ENCODE measurements at places on chromosomes 16 and 17. TPM values are rescaled to one million over a fixed set of nuclear protein-coding genes. Genes with fewer than 3 reads are reported as not detected.

Gene TEKT5
- 0.28 TPM for polyA plus RNA-seq

DNA sequence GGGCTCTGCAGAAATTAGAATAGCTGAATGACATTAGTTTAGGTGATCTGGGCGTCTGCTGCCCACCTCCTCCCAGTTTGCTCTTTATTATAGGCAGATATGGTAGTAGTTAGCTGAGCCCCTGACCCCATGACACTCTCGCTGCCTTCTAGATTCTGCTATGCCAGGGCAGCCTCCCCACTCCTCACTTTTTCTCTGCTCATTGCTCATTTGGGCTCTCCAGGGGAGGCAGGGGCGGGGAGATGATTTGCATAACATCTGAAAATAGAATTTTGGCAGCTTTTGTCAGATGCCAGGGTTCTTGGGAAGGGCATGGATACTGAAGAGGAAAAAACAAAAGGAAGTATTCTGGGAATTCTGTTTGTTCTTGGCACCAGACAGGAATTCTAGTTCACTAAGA, 78.0 kb upstream of the GAS7 start:
- no peak for DNase-seq
- H3K36me3 ChIP-seq: no peaks in the 10 kb centered on the region
- H3K27ac ChIP-seq: no peak overlapping the region

Gene ANKRD40
- polyA plus RNA-seq: 8.3 TPM

Gene MMP15
- 8.1 TPM for polyA plus RNA-seq

- H3K4me1 ChIP-seq: peaks cover 30% of the 10 kb centered on the region
- peaks cover 25% of the 10 kb centered on the region for H3K36me3 ChIP-seq
- no peak for DNase-seq
- H3K27ac ChIP-seq: peak overlapping the region; percentile 75
These were observed 35.1 kb upstream of the IL21R start for GRCh38 chr16:27366687-27367460.

Gene PRM3
- not detected for polyA plus RNA-seq

DNA sequence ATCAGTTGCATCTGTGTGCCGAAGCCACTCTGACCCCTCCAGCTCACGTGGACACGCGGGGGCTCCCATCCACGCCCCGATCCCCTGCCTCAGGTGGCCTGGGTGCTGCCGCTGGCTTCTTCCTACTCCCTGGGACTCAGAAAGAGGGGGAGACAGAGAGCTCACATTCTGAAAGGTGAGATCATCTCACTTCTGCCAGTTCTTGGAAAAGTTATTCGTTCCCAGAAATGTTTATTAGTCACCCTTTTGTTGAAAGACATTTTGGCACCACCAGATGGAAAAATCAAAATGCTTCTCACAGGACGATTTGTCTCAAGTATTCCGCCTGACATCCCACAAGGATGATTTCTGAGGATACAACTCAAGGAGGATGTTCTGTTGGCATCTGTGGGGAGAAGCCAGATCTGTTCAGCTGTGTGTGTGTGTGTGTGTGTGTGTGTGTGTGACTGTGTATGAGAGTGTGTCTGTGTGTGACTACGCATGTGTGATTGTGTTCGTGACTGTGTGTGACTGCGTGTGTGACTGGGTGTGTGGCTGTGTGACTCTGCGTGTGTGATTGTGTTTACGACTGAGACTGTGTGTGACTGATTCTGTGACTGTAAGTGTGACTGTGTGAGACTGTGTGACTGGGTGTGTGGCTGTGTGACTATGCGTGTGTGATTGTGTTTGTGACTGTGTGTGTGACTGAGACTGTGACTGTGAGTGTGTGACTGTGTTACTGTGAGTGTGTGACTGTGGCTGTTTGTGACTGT, 207.3 kb downstream of the NTN1 start:
- no peaks in the 10 kb centered on the region for H3K27me3 ChIP-seq
- no peaks in the 10 kb centered on the region for H3K36me3 ChIP-seq
- peak overlapping the region; percentile 72 for H3K27ac ChIP-seq
- DNase-seq: peak; percentile 77
- H3K4me3 ChIP-seq: no peak overlapping the region

DNA sequence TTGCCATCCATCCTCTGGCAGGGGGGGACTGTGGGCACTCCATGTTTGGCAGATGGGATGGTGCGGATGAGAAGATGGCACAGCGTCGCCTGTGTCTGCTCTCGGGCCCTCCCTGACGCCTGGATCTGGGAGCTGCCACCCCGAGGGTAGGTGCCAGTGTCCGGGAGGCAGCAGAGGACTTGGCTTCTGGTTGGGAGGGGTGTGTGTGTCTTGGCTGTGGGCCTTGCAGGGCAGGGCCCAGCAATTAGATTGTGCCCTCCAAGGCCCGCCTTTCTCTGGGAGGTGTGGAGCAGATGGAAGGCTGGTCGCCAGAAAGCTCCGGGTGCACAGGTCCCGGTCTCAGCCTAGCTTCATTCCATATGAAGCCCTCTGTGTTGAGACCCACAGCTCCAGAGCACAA, 1.4 kb downstream of the RAP1GAP2 start:
- H3K4me3 ChIP-seq: peak overlapping the region; percentile 32
- peaks cover 32% of the 10 kb centered on the region for H3K27me3 ChIP-seq
- no peaks in the 10 kb centered on the region for H3K36me3 ChIP-seq
- peak overlapping the region; percentile 74 for H3K27ac ChIP-seq

- no peak overlapping the region for H3K27ac ChIP-seq
- no peaks in the 10 kb centered on the region for H3K36me3 ChIP-seq
- no peaks in the 10 kb centered on the region for H3K4me1 ChIP-seq
These were observed 988.5 kb downstream of the CDH11 start for GRCh38 chr16:64133366-64133765.

DNA sequence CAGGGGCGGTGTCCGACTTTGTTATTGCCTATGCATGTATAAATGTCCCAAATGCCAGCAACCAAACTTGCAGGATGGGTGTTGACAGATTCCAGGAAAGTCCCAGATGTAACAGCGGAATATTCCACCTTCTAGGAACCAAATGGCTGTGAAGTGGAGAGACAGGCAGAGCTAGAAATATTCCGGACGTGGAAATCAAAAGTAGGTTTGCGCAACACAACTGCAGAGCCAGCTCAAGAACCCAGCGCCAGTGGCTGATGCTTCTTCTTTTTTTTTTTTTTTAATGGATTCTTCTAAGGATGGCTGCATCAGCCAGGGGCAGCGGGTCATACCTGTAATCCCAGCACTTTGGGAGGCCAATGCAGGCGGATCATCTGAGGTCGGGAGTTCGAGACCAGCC, 601.7 kb downstream of the MAF start:
- no peak overlapping the region for H3K27ac ChIP-seq
- DNase-seq: no peak
- no peaks in the 10 kb centered on the region for H3K27me3 ChIP-seq
- no peak overlapping the region for H3K4me3 ChIP-seq
- H3K4me1 ChIP-seq: no peaks in the 10 kb centered on the region

Gene PYY
- not detected for polyA plus RNA-seq

- H3K27ac ChIP-seq: no peak overlapping the region
- no peaks in the 10 kb centered on the region for H3K36me3 ChIP-seq
- H3K27me3 ChIP-seq: no peaks in the 10 kb centered on the region
These were observed 162.7 kb upstream of the CIBAR2 start for GRCh38 chr16:85274924-85275323.

GRCh38 chr16:89898201-89898967, 20.3 kb upstream of the MC1R start:
- no peak for DNase-seq
- H3K36me3 ChIP-seq: peaks cover 78% of the 10 kb centered on the region
- no peaks in the 10 kb centered on the region for H3K4me1 ChIP-seq
- H3K27ac ChIP-seq: no peak overlapping the region

DNA sequence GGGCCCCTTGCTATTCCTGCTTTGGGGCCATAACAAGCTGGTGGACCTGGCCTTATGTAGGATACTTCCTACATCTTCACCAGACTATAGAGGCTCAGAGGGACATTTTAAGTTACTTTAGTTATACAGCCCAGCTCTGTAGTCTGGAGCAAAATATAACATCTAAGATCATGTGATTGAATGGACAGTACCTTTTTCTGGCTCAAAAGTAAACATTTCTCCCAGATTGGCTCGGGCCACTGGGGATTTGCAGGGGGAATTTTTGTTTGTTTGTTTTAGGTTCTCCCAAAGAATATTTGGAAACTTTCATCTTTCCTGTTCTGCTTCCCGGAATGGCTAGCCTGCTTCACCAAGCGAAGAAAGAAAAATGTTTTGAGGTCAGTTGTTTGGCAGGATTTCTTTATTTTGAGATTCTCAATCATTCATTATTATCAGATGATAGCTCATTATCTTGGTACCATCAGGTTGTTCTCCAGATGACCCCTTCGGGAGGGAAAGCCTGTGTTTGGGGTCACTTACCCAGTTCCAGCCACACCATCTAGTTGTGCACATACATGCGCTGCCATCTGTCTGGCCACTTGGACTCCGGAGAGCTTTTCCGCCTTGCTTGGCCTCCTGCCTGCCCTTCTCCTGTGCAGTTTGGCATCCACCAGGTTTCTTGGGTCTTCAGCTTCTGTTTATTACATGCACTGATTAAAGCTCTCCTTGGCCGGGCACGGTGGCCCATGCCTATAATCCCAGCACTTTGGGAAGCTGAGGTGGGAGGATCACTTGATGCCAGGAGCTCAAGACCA, 17.2 kb downstream of the IQCK start:
- no peaks in the 10 kb centered on the region for H3K27me3 ChIP-seq
- no peak for DNase-seq
- no peaks in the 10 kb centered on the region for H3K4me1 ChIP-seq
- H3K27ac ChIP-seq: peak overlapping the region; percentile 51
- H3K4me3 ChIP-seq: no peak overlapping the region
- H3K36me3 ChIP-seq: peaks cover 54% of the 10 kb centered on the region

Gene GLIS2
- 5.8 TPM for polyA plus RNA-seq

Gene SLC2A4
- polyA plus RNA-seq: 15.9 TPM

GRCh38 chr16:22109258-22109898, 17.0 kb downstream of the VWA3A start:
- no peak overlapping the region for H3K4me3 ChIP-seq
- no peak overlapping the region for H3K27ac ChIP-seq
- H3K4me1 ChIP-seq: no peaks in the 10 kb centered on the region
- no peaks in the 10 kb centered on the region for H3K27me3 ChIP-seq
- no peak for DNase-seq

Gene KRT27
- not detected for polyA plus RNA-seq

Gene CRYM
- polyA plus RNA-seq: 4.0 TPM

DNA sequence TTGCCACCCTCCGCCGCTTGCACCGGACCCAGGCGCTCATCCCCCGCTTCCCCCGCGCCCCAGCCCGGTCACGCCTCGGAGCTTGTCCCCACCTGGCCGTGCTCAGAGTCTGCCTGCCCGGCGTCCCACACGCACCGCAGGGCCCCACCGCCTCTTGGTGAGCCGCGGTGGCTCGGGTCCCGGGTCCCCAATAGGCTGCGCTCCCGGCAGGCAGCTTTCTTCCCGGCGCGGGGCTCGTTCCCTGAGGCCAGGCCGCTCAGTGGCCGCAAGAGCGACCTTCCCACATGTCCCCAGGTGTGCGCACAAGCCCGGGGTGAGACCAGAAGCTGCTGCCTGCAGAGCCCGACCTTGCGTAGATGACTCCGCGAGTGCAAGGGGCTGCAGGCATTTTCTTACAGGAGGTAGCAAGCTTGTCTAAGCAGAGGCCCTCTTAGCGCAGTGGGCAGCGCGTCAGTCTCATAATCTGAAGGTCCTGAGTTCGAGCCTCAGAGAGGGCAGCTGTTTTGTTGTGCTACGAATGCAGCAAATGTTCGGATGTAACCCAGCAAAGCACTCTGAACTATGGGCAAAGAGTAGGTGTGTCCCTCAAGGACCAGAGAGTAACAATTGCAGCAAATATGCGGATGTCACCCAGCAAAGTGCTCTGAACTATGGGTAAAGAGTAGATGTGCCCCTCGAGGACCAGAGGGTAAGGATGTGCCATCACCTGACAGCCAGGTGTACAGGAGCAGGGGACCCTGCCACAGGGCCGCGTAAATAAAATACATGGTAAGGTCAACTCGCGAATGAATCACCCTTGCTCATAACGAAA, 15.6 kb downstream of the TLE7 start:
- H3K27me3 ChIP-seq: peaks cover 6% of the 10 kb centered on the region
- no peaks in the 10 kb centered on the region for H3K36me3 ChIP-seq
- no peak overlapping the region for H3K4me3 ChIP-seq
- H3K27ac ChIP-seq: no peak overlapping the region
- DNase-seq: peak; percentile 48
